AML-193 (cell line): ENCODE measurements at places on chromosomes 16 and 17.

DNA sequence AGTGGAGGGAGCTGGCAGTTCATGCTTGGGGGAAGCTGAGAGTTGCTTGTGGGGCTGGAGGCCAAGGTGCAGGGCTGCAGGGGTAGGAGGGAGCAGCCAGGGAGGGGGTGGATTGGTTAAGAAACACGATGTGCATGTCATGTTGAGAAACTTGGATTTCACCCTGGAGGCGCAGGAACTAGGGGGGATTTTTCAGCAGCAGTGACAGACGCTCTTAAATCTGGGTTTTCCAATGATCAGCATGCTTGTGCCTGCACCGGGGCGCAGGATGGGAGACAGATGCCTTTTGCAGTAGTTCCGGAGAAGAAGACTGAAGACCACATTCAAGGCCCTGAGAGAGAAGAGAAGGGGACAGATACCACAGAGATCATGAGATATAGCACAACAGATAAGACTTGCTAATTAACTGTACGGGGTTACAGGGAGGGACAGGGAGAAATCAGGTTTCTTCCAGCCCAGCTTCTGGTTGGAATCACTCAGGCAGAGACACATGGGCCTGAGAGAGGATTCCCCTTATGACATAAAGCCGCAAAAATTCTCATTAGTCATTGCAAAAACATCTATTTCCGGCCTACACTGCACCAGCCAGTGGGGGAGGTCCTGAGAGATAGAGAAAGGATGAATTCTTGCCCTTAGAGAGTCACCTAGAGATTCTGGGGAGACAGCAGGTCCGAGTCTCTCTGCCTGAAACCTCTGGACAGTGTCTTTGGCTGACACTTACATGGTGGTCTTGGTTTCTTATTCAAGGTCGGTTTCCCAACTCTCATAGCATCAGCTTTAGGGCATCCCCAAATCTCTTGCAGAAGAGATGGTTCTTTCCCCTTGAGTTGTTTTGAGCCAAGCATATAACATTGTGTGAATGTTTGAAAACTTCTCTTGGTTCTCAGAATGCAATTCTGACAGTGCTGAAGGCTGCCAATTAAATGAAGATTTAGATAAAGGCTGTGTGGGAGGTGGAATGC lies 27.1 kb downstream of the CDH13 start:
- peak; percentile 12 for DNase-seq

DNA sequence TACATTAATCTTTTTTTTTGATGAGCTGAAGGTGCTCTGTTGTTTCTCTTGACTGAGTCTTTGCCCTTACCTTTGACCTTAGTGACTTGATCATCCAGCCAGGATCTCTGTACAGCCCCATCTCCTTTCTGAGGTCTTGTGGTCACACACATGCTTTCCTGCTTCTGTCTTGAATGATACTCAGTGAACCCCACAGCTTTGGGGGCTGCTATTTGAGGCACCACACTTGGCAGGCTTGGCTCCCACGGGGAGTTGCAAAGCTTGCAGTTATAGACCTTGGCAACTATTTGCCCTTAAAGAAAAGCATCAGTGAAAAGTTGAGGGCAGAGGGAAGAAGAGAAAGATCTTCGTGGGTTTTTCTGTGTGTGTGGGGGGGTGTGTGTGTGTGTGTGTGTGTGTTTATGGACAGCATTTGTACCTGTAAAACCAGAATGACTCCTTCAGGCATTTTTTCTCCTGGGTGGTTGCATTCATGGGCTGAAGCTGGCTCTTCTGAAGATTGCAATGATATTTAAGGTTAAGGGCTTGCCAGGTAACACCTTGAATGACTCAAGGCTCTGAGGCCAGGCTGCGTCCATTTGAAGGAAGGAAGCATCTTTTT lies 101.6 kb downstream of the MSI2 start:
- no peak for DNase-seq

- no peak for DNase-seq
Measured at GRCh38 chr17:79702034-79702433, 28.7 kb upstream of the ENPP7 start.

- no peak for DNase-seq
Measured at GRCh38 chr16:89357055-89357816, 133.1 kb downstream of the ANKRD11 start.

DNA sequence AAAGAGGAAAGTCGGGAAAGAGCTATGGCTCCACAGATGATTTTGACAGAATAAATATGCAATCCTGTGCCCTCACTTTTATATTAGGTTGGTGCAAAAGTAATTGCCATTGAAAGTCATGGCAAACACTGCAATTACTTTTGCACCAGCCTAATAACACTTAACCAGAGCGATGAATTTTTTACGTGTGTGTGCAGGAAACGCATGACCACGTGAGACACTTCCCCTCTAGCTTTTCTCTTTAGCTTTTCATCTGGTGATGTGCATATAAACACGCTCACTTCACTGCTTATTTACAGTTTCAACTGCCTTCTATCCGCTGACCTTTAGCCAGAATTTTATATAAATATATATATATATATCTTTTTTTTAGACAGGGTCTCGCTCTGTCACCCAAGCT lies 216.3 kb upstream of the PSMD7 start:
- no peak for DNase-seq

- DNase-seq = no peak
Measured at GRCh38 chr17:17253406-17253805, 16.4 kb upstream of the FLCN start.

- DNase-seq = no peak
Measured at GRCh38 chr16:35751191-35751941, 2292.0 kb downstream of the TP53TG3F start.

DNA sequence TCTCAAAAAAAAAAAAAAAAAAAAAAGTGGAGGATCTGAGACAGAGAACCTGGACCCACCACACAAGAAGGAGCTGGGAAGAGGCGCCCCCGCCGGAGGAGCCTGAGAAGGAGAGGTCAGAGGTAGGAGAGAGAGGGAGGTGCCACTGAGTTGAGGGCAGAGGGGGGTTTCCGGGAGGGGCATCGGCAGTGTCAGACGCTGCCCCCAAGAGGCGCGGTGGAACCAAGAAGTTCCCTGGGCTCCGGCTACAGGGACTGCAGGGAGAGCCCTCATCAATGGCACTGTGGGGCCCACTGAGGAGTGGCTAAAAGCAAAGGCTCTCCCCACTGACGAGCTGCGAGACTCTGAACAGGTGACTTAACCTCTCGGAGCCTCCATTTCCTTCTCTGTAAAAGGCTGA lies 4.2 kb downstream of the CCDC42 start:
- no peak for DNase-seq

GRCh38 chr16:50835358-50836060 lies 93.6 kb downstream of the CYLD start:
- DNase-seq = no peak

DNA sequence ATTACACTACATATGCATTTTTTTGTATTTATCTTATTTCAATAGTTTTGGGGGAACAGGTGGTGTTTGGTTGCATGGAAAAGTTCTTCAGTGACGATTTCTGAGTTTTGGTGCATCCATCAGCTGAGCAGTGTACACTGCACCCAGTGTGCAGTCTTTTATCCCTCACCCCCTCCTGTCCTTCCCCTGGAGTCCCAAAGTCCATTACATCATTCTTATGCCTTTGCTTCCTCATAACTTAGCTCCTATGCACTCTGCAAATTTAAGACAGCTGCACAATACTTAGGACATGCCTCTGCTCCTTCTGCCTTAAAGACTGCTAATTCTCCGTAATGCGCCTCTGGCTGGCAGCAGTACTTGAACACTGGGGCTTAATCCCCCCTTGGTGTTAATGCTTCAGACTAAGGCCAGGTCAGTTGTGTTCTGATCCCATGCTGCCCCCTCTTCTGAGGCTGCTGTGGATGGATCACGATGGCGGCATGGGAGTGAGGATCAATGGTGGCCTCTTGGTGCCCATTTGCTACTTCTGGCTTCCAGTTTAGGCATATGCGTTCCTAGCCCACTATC lies 146.2 kb downstream of the PARN start:
- DNase-seq = no peak

DNA sequence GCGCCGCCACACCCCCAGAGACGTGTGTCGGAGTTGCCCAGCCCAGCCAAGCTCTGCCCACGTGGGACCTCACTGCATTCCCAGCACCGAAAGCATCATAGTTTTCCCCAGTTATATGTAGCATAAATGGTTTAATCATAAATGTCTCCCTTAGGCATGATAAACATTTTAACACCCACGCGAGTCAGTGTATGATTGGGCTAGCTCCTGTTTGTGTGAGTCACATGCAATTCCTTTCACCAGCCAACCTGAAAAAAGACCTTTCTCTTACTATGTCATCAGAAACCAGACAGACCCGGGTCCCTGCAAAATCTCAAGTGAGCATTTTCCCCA lies 9.2 kb downstream of the TAF1C start:
- DNase-seq = no peak

DNA sequence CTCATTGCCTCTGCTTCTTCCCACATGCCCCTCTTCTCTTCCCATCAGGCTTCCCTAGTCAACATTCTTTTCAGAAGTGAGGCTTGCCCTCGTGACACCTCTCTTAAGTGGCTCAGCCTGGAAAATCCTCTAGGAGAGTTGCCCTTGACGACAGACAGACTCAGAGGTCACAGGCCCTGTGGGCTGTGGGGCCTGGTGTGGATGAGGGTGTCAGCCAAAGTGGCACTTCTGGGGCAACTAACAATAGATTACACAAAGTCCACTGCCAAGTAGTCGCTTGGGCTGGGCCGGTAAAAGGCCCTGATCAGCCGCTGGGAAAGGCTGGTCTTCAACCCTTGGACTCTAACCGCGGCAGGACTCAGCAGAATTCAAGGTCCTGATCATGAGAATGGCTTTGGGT lies 33.7 kb upstream of the METTL16 start:
- no peak for DNase-seq

- no peak for DNase-seq
Measured at GRCh38 chr16:16105646-16106045, 117.6 kb downstream of the ABCC6 start.

- no peak for DNase-seq
Measured at GRCh38 chr16:52721331-52721730, 174.4 kb upstream of the TOX3 start.

GRCh38 chr17:17710728-17711541 lies 29.7 kb downstream of the RAI1 start:
- no peak for DNase-seq

DNA sequence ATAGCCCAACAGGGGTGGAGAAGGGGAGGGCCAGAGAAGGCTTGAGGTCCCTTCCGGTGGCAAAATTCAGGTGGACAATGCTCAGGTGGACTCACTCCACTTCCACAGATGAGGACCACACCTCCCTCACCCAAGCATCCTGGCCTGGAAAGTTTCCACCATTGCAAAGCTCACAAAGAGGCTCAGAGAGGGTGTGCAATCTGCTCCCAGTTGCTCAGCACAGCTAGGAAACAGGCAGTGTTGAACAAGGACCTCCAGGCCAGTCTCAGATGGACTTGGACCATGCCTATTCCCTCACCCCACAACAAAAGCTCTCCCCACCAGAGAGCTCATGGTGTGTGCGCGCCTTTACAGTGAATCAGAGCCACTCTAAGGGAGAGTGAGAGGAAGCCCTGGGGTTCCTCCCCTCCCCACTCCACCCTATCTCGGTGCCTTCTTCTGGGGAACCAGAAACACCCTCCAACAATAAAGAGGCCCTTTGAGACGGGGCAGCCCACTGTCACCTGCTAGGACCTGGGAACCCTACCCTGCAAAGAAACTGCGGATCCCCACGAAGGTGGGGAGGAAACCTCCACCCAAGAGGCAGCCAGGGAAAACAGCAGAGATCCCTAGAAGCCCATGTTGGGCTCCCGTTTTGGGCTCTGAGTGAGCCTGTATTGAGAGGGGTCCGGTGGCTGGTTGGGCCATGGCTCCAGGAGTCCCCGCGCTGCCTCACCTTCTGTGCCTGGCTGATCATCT lies 1.6 kb downstream of the FAM83G start:
- DNase-seq = no peak

DNA sequence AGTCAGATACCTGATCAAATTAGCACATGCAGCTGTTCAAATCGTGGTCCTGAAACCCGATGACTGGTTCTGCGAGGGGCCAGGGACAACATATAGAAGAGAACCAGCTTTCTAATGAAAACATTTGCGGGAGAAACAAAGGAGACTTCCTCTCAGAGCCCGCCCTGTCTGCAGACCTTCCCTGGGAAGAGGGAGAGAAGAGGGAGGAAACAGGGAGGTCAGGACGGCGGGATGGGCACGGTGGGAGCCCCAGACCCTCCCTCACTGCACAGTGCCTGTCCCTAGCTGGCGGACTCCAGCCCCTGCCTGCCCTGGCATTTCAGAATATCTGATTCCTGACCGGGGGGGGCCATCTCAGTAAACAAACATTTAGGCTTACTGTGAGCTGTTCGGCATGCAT lies 317.3 kb downstream of the FOXL1 start:
- DNase-seq = no peak

DNA sequence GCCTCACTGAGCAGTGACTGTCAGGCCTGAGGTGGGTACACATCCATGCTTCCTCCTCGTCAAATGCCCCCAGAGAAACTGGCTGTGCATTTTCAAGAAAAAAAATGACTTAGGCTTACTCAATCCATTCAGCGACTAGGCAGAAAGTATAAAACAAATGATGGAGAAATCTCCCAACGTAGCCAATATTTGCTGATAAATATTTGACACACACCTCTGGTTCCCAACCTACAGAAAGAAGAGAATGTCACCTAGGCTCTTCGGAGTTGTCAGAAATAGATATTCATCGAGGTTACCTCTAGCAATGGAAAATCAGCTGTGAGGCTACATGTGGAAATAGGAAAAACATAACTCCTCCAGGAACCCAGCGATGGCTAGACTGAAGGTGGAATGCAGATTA lies 12.4 kb upstream of the TOM1L1 start:
- DNase-seq = no peak

- peak; percentile 81 for DNase-seq
Measured at GRCh38 chr17:29568331-29569244, at the start of gene TP53I13. Gene TP53I13 (plus strand): TSS chr17:29568701. CDS start chr17:29568759, 58 bp downstream.

DNA sequence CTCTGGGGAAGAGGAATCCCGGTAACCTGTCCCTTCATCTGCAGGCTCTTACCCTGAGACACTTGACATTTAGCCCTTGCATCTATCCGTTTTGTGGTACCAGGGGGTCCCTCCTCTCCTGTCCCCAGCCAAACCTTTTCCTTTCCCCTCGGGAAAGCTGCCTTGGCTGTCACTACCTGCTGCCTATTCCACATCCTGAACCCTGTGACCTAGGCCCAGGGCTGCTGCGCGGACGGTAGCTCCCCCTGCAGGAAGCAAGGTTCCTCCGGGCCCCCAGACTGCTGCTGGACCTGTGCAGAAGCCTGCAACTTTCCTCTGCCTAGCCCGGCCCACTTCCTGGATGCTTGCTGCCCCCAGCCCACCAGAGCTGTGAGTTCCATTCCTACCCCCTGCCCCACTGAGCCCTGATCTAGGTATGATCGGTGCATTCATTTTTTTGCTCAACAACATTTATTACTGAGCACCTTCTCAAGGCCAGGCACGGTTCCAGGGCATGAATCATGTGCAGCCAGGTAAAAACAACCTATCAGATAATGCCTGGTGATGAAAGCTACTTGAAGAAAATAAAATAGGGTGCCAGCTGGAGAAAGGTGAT lies 10.5 kb upstream of the ALDOA start:
- peak; percentile 19 for DNase-seq
